ENCODE measurements at places on chromosomes 1 and 21.

DNA sequence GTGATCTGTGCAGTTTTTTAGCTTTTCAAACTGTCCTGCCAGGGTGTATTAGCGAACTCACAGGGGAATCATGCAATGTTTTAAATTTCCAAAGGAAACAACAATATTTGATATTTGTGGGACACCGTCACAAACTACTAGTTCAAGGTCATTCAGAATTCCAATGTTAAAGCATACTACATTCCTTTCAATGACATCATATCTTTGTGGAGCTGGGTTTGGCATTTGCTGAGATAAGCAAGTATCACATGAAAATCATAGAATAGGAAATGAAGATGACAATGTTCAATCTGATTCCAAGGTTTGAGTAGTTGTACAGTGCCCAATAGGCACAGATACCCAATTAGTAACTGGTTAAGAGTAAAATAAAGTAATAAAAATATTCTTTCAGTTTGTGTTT is 35.6 kb downstream of the NUF2 start:
- no peak for DNase-seq

DNA sequence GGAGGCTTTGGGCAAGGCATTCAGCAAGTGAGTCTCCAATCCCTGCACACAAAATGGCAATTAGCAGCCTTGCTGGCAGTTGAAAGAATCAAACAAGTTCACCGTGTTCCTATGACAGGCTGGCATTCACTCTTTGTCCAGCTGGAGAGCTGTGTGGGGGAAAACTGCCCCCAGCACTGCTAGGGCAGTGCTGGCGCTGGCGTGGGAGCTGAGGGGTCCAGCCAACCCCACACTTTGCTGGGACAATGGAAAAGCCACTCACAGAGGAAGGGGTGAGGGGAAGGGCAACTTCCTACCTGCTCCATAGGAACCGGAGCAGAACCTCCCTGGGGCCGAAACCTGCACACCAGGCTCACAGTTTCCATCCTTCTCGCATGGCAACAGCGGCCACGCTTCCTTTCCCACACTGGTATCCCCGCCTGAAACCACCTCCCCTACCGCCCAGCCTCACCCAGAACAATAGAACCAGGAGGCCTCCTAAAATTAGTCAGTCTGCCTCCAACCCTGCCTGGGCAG is 26.7 kb upstream of the KCNN3 start:
- DNase-seq = no peak

DNA sequence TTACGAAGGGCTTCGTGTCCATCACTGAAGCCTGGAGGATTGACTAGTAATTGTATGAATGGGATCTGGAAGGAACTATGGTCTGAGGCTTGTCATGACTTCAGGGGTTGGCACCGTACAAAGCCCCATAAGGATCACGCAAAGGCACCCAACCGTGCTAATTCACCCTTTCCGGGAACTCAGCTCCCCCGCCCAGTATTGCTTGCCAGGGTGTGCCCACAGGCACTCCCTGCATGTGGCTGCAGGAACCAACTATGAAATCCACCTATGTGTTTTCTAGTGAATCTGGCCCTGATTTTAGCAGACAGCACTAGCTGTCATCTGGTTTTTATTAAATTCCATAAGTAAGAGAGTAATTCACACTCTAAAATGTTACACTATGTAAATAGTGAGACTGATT is 139.2 kb downstream of the TM2D1 start:
- no peak for DNase-seq

- DNase-seq = no peak
These were observed 6.3 kb downstream of the CELSR2 start for GRCh38 chr1:109255678-109256077.

DNA sequence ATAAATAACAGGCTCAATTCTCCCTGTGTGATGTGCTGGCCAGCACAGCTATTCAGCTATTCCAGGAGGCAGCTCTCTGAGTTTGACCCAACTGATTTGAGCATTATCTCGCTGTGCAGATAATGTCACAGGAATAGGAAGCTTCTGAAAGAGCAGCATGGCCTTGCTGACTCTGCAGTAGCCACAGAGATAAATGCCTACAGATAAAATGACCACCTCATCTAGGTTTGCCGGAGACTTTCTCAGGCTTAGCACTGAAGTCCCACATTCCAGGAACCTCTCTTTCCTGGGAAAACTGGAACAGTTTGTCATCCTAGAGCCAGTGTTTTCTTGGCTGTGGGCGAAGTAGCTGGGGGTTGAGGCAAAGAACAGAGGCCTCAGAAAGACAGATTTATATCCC is 98.9 kb downstream of the MRPL39 start:
- no peak for DNase-seq

DNA sequence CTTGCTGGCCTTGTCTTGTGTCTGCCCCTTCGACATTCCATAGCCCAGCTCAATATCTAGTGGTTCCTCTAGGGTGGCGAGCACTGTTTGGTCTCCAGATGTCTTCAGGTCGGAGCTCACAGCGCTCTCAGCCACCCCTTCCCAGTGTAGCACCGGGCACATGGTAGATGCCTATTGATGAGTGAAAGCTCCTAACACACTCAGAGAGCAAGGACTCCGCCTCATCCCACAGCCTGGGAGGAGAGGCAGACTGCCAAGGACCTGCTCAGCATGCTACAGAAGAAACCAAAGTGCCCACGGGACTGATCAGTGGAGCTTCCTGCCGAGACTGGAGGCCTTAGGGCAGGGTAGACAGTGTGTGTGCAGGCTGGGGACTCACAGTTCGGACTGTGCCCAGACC is 10.9 kb downstream of the PCSK9 start:
- no peak for DNase-seq

DNA sequence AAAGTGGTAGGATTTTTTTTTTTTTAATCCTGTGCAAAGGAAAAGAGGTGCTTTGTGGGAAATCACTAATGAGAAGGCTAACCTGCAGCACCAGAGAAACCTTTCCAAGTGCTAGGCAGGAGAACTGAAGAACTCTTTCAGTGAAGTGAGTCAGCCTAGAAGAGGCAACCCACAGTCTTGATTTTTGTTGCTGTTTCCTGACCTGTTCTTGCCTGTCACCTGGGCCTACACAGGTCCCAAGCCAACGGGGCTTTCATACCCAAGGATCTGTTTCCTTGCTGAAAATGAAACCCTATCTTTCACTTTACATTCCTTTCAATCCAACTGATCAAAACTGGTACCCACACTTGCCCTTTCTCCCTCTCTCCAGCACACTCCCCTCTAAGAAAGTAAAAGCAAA is 7.1 kb upstream of the IKBKE start:
- no peak for DNase-seq

- no peak for DNase-seq
These were observed 7.9 kb downstream of the THBS3 start for GRCh38 chr1:155199792-155200191.

- DNase-seq = peak; percentile 89
These were observed 137.6 kb upstream of the SGIP1 start for GRCh38 chr1:66396212-66396890.

DNA sequence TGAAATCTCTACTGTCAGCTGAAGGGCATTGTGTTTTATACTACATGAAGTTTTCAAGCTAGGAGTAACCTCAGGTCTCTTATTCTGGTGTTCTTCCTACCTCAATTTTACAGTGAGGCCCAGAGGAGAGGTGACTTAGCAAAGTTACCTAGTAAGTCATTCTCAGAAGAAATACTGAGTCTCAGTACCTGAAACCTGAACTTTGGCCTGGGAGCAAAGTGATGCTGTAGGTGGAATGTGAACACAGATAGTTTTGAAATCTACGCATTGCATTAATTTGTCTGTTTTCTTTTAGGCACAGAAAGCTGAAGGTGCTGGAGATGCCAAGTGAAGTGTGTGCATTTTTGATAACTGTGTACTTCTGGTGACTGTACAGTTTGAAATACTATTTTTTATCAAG is 2.6 kb downstream of the HMGN2 start:
- DNase-seq = no peak

DNA sequence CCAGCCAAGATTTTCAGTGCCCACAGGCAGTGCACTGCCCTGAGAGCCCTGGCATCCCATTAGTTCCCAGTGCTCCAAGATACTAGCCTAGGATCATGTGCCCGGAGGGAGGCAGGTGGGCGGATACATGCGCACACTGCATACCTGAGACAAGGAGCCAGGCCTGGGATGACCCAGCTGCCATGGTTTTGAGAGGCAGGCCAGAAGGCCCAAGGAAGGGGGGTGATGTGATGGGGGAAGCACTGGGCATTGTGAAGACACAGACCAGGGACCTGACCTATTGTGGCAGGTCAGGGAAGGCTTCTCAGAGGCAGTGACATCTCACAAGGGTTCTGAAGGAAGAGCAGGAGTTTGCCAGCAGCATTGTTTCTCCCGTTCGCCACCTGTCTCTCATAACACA is 3.6 kb downstream of the ZC3H12A start:
- DNase-seq = peak; percentile 34

DNA sequence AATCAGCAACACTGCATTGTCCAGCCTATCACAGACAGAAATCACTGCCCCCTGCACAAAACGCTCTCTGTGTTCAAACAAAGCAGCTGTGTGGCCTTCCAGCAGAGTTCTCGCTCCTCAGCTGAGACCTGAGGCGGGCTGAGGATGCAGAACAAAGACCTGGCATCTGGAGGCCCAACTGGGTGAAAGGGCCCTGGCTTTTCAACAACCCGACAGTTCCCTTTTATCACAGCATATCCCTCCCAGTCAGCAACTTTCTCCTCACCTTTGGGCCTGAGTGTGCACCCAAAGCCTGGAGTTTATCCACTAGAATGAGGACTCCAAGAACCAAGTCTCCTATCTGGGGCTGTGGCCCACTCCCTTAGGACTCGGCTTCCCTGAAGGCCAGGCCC is 42.6 kb upstream of the A3GALT2 start:
- no peak for DNase-seq

DNA sequence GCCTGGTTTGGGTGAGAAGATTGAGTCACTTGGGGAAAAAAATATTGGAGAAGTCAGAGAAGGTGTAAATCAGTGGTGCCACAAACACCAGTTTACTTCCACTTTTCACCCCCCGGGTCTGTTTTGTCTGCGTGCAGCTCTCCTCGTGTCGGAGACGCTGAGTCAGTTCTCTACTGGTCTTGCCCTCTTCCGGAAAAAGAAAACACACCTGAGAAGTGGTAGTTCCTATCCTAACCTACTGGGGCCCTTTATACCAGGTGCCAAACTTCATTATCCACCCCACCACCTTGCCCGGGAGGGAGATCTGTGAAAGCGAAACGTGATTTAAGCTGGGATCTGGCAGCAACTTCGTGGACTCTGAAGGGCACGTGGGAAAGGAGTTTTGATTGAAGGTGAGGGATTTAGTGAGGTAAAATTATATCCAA is 855 bp upstream of the IVNS1ABP start:
- DNase-seq = peak; percentile 71

GRCh38 chr1:103267266-103267665 is 158.9 kb upstream of the COL11A1 start:
- DNase-seq = no peak
